ENCODE measurements at places on chromosomes 5 and 9. TPM values are rescaled to one million over a fixed set of nuclear protein-coding genes. Genes with fewer than 3 reads are reported as not detected.

DNA sequence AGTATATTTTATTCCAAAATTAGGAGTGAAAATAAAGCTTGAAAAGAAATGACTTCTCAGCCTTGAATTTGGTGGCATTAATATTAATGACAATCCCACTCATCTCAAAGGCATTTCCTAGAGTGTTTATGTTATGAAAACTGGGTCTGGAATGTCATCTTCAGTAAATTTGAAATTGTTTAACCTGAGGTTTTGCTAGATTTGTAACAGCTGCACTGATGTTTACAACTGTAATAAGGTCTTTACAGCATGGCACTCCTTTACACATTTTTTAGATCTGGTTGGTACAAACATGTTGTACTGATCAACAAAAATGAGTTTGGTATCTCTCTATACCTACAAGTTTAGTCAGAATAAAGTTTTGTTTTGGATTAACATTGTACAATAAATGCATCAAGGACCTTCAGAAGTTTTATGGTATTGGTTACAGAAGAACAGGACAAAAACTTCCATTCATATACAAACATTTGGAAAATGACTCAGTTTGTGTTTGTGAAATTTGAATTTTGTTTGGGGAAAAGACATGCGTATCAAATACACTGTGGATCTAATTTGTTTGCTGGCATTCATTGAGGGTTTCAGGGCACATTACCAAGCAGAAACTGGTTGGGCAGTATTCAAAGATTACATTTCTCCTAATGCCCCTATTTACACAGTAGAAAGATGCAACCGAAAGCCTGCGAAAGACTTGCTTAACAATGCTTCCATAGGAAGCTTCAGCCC, 11.6 kb downstream of the FANCC start:
- peaks cover 14% of the 10 kb centered on the region for H3K4me1 ChIP-seq
- H3K36me3 ChIP-seq, result no peaks in the 10 kb centered on the region
- DNase-seq, result no peak
- no peaks in the 10 kb centered on the region for H3K27me3 ChIP-seq
- H3K27ac ChIP-seq, result peak overlapping the region; percentile 43

DNA sequence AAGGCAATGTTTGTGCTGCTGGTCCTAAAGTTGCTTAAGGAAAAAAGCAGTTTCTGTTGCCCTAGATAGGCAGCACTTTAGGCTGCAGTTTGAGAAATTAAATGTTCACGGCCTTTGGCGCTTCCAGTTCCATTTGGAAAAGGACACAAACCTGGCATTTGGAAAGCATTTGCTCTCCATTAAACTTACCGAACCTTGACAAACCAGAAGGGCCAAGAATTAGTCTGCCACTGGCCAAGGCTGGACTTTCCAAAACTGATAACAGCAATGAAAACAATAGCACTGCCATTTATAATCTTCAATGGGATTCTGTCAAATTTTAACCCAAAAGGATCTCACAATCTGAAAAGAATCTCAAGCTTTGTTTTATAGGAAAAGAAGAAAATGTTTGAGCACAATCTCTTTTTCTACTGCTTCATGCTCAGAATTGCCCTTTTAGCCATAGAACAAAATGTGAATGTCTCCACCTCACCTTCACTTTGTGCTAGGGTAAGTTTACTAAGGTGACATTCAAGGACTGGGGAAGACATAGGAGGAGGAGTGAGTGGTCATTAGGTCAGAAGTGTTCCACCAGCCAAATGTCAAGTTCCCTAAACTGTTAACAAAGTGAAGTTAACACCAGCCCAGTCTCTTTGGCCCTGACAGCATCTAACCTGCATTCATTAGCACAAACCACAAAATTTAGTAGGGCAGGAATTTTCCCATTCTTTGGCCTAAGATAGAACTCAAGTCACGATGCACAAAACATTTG, 583.4 kb upstream of the DMAC1 start:
- H3K36me3 ChIP-seq, result no peaks in the 10 kb centered on the region
- no peak overlapping the region for H3K4me3 ChIP-seq
- H3K27me3 ChIP-seq, result no peaks in the 10 kb centered on the region
- H3K27ac ChIP-seq, result no peak overlapping the region
- H3K4me1 ChIP-seq, result no peaks in the 10 kb centered on the region

DNA sequence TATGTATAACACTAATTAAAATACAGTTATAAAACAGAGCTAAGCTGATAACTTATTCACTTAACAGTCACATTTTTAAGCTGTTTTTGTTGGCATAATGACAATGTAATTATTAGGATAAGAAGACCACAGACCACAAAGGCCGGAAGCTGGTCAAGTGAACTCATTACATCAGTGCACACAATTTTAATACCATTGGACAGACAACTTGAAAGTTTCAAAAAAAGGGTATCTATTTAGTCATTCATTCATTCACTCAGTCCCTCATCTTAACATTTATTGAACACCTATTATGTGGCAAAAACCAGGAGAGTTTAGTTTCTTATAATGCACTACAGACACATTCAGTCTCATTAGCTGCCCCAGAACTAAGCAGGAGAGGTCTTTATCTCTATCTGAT, 11.6 kb downstream of the ERP44 start:
- H3K4me3 ChIP-seq, result no peak overlapping the region
- H3K4me1 ChIP-seq, result 0 out of 2 replicates have a peak, but pooled peaks cover 6% of the 10 kb centered on the region
- no peaks in the 10 kb centered on the region for H3K27me3 ChIP-seq
- H3K27ac ChIP-seq, result no peak overlapping the region
- H3K36me3 ChIP-seq, result no peaks in the 10 kb centered on the region

Gene CTXN3
- not detected for total RNA-seq

Gene ANKRD55
- not detected for total RNA-seq

DNA sequence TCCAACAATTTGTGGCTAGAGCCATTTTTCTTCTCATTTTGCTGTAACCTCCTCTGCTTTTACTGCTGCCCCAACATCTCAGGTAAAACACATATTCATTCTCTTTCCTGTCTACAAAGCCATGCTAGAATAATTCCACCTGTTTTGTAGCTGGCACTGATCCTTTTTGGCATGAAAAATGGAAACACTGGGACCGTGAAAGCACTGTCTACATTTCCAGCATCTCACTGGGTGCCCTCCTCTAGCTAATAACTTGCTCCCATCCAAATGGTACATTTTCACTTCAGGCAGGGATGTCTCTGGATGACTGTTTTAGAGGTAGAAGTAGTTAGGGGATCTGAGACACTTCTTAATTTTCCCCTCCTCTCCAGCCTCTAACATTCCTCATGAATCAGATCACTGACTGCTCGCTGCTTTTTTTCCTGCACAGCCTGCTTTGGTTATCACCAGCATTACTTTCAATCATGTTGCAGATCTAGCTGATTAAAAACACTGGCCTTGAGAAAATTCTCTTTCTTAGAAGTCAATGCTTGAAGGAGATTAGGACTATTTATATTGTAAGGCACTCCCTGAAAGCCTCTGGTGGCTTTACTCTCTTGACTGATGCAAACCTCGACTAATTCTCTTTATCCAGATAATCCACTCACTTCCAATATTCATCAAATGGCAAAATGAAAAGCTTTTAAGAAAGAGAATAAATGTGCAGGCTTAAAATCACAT, 1312.6 kb upstream of the DMAC1 start:
- no peak overlapping the region for H3K4me3 ChIP-seq
- DNase-seq, result no peak
- no peaks in the 10 kb centered on the region for H3K27me3 ChIP-seq
- H3K27ac ChIP-seq, result no peak overlapping the region
- H3K4me1 ChIP-seq, result no peaks in the 10 kb centered on the region
- H3K36me3 ChIP-seq, result no peaks in the 10 kb centered on the region

Gene OR1J2
- not detected for total RNA-seq

Gene LHX2
- 1.4 TPM for total RNA-seq

DNA sequence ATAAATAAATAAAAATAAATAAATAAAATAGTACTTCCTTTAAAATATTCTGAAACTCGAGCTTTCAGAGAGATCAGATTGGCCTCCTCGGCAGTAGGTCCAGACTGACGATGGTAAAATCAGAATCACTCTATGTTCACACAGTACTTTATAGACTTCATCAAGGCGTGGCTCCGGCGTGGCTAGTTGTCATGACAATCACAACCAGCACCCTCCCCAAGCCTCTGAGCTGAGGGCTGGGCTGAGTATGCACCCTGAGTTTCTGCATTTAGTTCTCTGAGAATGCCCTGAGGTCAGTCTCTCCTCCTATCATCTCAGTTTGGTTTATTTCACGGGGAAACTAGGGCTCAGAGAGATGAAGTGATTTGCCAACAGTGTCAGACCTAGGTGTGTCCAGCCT, 43.3 kb upstream of the BARHL1 start:
- H3K27ac ChIP-seq, result no peak overlapping the region
- H3K36me3 ChIP-seq, result no peaks in the 10 kb centered on the region
- no peaks in the 10 kb centered on the region for H3K4me1 ChIP-seq
- no peak overlapping the region for H3K4me3 ChIP-seq
- H3K27me3 ChIP-seq, result peaks cover 91% of the 10 kb centered on the region

Gene PDE8B
- 1.8 TPM for total RNA-seq

Gene PPP3R2
- not detected for total RNA-seq

GRCh38 chr5:96876292-96876850, at the start of gene ERAP2:
TSS of gene ERAP2 (plus strand) at chr5:96876500. CDS start at chr5:96879686, 3,186 bp downstream.
- DNase-seq, result peak; percentile 60
- H3K4me3 ChIP-seq, result peak within 1 kb of the TSS; percentile 64
- H3K27ac ChIP-seq, result 0 out of 2 replicates have a peak within 1 kb of the TSS, but pooled peaks have one; percentile 1

DNA sequence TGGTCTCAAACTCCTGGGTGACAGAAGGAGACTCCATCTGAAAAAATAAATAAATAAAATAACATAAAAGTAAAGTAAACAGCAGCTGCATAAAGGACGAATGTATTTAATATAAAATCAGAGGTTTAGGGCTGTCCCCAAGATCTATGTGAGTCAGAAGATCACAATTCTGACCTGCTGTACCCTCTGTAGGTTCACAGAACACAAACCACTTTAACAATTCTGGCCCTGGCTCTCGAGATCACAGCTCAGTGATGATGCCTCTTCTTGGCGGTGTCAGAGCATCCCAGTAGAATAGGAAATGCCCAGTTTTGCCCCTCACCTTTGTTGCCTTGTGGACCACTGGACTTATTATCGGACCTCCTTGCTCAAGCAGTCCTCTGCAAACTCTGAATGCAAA, 380.9 kb downstream of the TLE1 start:
- H3K36me3 ChIP-seq, result no peaks in the 10 kb centered on the region
- no peak for DNase-seq
- H3K4me1 ChIP-seq, result peaks cover 18% of the 10 kb centered on the region
- no peaks in the 10 kb centered on the region for H3K27me3 ChIP-seq
- H3K27ac ChIP-seq, result no peak overlapping the region

All from PC-9 (cell line).